Stimulated activated CD4-positive, alpha-beta T cell treated with anti-CD3 and anti-CD28 coated beads, Interleukin-4, amount 100 ng/mL, for 48 hours (primary cell): ENCODE measurements at places on chromosomes 16 and 17.

- peak; percentile 29 for DNase-seq
Observed at GRCh38 chr16:30065943-30066760, 592 bp downstream of the ALDOA start.

GRCh38 chr16:66116163-66117002, 250.1 kb upstream of the CDH5 start:
- no peak for DNase-seq

DNA sequence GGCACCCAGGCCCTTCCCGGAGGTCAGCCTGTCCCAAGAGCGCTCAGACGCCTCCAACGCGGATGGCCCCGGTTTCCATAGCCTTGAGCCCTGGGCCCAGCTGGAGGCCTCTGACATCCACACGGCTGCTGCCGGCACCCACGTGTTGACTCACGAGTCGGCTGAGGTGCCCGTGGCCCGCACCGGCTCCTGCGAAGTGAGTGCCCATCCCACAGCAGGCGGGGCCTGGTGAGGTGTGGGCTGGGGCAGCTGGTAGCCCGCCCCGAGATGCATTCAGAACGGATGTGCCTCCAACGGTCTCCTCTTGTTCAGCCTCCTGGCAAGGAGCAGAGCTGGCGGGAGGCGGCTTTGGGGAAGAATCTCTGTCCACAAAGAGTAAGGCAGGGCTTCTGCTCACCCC, 2.7 kb downstream of the WDR90 start:
- DNase-seq: no peak

DNA sequence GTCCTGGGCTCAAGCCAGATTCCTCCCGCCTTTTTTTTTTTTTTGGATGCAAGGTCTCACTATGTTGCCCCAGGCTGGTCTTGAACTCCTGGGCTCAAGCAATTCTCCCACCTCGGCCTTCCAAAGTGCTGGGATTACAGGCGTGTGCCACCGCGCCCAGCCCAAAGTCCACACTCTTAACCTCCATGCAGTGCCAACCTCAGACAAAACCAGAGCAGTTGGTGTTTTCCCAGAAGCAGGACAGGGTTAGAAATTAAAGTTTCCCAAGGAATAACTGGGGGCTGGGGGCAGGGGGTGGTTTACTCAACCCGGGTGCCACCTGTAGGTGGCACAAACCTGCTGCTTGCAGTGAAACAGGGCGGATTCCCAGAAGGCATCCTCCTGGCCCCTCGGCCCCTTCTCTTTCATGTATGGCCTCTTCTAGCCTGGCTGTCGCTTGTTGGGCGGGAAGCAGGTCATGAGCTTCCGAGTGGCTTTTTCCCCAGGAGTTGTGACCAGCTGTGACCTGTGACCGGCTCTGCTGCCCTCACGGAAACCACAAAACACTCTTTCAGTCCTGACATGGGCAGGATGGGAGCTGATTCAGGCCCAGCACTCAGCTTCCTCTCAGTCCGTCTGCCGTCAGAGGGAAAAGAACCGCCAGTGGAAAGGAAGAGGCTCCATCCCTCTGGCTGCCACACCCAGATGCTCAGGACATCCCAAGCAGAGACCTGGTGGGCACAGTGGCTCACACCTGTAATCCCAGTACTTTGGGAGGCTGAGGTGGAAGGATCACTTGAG, 25.6 kb upstream of the USP7 start:
- no peak for DNase-seq

DNA sequence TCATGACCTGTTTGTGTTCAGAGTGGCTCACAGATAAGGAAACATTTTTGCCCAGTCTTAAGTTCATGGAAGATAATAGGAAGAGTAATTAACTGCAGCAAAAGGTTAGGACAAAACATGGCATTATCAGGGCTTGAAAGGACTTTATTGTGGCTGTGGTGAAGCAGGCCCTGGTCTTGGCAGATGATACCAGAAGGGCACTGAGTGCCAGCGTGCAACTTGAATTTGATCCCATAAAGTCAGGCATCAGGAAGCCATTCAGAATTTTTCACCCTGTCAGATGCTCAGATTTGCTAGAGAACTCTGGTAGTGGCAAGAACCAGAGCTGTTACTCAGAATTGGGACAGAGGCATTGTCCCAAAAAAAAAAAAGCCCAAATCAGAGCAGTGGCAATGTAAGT, 11.2 kb upstream of the COG7 start:
- no peak for DNase-seq

- no peak for DNase-seq
Observed at GRCh38 chr17:75592348-75593020, 4.9 kb downstream of the MYO15B start.

GRCh38 chr17:66381701-66382362, 79.4 kb downstream of the PRKCA start:
- DNase-seq: no peak

DNA sequence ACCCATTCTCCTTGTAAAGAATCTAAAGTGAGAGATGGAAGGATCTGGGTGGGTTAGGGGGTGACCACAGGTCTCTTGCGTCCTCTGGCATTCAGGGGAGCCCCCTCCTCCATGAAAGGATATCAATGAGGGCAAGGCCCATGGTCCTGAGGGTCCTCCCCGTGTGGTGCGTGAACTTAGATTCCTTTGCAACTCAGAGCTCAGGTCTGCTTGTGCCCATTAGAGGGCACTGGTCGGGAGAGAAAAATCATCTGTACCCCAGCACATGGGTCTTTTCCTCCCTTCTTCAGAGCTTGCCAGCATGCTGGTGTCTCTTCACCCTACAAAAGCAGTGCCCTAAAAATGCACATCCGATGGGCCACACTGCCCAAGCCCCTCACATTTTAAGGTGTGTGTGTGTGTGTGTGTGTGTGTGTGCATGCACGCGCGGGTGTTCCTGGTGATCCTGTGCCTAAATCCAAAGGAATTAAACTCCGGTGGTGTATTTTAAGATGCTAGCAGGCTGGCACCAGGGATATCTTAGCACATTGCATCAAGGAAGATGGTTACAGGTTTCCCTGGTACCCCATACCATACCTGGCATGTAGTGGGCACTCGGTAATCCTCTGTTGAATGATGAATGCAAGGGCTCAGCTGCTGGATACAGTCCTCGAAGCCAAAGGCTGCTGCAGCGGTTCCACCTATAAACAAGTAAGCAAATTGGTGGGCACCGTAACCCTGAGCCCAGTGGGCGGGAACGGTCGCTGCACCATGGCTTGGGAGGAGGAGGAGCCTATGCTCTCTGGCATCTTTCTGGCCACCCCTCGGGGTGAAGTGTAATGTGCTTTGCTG, 4.7 kb downstream of the C1QTNF1 start:
- DNase-seq: no peak

GRCh38 chr17:77414811-77415400, 274.1 kb downstream of the SEC14L1 start:
- DNase-seq: no peak
